CD4-positive, alpha-beta memory T cell (primary cell): ENCODE measurements at places on chromosomes 12 and 14. TPM values are rescaled to one million over a fixed set of nuclear protein-coding genes. Genes with fewer than 3 reads are reported as not detected.

SOX5 gene
- 0.29 TPM for polyA plus RNA-seq

GRCh38 chr14:53389202-53389601 lies 236.1 kb upstream of the DDHD1 start:
- DNase-seq: no peak

DNA sequence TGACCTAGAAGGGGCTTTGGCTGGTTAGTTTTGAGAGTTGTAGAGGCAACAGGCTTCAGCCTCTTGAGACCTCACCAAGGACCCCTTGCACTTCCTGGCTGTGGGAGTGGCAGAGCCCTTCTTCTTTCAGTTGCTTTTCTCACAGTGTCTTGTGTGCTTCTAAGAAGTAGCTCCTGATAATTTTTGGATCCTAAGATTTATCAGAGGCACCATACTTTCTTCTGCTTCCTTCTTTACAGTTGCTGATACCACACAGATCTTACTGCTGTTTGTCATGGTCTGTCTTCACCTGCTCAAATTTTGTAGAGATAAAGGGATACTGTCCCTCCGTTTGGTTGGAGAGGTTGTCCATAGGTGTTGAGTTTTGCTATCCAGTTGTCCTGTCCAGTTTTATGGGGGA lies 33.8 kb downstream of the VRK1 start:
- DNase-seq: no peak

GRCh38 chr12:79624378-79624777 lies 66.4 kb downstream of the PAWR start:
- no peak for DNase-seq

- DNase-seq: no peak
Measured at GRCh38 chr14:72433511-72433910, 460.4 kb downstream of the DPF3 start.

STAB2 gene
- polyA plus RNA-seq: not detected

NGB gene
- polyA plus RNA-seq: not detected

DNA sequence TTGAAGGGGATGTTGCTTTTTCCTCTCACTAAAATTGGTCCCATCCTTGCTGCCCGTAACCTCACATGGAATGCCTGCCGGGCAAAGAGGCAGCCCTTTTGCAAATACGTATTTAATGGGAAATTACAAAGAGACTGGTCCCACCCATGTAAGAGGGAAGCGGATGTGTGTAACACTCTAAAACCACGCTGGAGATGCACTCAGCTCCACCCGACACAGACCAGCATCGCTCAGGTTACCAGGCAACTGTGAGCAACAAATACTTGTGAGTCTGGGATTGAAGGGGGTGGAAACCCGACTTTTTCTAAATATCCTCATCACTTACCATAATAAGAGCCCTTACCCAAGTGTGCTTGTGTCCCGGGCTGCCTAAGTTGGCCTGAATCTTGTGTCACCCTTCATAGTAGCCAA lies 47.7 kb downstream of the ELK3 start:
- peak; percentile 94 for DNase-seq

GRCh38 chr14:87940382-87940781 lies 52.6 kb downstream of the GALC start:
- no peak for DNase-seq

GRCh38 chr12:77609016-77609415 lies 221.7 kb upstream of the NAV3 start:
- DNase-seq: no peak

DNA sequence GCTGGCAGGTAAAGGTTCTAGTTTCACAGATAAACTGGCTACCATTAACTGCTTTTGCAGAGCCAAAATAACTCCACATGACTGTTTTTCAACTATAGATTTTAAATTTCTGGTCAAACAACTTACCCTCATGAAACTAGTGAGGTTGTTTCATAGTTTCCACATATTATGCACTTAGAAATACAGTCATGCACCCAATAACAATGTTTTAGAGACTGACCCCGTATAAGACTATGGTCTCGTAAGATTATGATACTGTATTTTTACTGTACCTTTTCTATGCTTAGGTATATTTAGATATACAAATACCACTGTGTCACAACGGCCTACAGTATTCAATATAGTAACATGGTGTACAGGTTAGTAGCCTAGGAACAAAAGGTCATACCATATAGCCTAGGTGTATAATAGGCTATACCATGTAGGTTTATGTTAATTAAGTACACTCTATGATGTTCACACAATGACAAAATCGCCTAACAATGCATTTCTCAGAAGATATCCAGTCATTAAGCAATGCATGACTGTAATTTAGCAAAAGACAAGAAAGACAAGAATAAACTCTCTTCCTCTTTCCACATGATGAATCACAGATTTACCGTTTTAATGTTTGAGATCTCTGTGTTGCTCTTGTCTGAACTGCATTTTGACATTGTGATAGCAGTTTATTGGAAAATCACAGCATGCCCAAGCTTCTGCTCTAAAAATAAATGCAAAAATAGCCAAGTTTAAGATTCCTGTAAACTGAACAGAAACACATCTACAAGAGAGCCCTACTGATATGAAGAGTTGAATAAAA lies 17.1 kb downstream of the DICER1 start:
- DNase-seq: no peak

DNA sequence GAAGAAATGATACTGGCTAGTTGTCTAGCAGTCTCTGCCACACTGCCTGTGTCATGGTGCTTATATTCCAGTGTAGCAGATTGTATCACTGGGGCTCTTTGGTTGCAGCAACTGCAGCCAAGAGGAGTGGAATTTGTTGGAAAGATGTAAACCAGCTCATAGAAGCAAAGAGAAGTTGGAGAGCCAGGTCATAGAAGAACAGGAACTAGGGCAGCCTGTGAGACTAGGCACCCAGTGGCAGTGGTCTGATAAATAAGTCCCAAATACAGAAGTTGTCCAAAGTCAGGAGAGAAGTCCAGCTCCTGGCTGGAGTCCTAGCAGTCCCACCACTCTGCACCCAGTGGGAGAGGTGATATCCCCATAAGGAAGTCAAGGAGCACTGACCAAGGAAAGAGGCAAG lies 172.5 kb upstream of the ARID2 start:
- DNase-seq: no peak

UNC119B gene
- polyA plus RNA-seq: 6.9 TPM

- no peak for DNase-seq
Measured at GRCh38 chr14:99177046-99177655, 94.8 kb downstream of the BCL11B start.

DNA sequence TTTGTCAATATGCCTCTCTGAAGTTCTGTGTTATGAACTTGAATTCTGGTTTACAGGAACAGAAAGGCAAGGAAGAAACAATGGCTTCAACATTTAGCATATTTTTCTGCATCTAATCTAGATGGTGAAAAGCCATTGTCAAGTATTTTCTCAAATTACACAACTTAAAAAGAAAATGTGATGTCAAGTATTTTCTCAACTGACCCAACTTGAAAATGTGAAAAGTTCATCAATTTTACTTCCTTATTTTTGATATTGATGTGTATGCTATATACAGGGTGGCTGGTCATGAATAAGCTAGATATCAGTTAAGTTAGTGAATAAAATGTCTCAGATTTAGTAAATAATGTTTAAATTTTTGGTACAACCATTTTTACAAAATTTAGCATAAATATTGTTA lies 196.7 kb downstream of the ALX1 start:
- DNase-seq: no peak

DNA sequence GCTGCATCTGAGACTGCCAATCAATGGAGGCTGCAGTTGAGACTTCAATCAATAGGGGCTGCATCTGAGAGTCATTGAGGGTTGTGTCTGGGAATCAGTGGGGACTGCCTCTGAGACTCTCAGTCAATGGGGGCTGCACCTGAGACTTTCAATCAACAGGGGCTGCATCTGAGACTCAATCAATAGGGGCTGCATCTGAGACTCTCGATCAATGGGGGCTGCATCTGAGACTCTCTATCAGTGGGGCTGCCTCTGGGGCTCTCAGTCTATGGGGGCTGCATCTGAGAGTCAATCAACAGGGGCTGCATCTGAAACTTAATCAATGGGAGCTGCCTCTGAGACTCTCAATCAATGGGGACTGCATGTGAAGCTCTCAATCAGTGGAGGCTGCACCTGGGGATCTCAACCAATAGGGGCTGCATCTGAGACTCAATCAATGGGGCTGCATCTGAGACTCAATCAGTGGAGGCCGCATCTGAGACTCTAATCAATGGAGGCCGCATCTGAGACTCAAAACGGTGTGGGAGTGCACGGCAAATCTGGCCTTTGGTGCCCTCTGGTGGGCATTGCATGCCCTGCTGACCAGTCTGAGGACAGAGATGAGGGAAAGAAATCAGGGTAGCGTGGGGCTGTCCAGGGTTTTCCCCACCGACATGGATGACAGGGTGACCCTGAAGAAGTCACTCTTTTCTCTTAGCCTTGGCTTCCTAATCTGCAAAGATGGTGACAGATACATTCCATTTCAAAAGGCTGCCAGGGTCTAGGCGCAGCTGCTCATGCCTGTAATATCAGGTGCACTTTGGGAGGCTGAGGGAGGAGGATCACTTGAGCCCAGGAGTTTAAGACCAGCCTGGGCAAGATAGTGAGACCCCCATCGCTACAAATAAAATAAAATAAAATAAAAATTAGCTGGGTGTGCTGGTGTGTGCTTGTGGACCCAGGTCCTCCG lies 41.3 kb upstream of the EIF5 start:
- DNase-seq: peak; percentile 56

DNA sequence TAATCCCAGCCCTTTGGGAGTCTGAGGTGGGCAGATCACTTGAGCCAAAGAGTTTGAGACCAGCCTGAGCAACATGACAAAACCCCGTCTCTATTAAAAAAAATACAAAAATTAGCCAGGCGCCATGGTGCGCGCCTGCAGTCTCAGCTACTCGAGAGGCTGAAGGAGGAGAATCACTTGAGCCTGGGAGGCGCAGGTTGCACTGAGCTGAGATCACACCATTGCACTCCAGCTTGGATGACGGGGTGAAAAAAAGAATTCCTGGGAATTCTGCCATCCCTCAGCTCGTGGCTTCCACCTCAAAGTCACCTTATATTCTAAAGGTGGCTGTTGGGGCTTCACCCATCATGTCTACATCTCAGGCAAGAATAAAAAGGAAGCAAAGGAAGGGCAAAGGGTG lies 12.9 kb downstream of the BCL2L14 start:
- no peak for DNase-seq

DNA sequence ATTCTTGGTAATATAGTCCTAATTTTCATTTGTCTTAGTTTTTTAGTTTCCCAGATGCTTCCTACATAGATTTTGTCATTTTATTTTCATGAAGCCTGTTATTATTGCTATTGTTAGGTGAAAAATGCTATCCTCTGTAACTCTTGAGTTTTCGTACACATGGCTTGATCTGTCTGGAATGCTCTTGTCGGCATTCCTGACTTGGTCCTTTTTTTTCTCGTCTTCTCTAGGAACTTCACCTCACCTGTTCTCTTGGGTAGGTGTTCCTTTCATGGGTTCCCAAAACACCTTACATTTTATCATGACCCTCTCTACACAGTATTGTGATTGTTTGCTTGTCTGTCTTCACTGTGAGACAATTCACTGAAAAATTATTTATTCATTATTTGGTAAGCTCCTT lies 267.4 kb downstream of the TMTC2 start:
- no peak for DNase-seq

NUAK1 gene
- not detected for polyA plus RNA-seq

- no peak for DNase-seq
Measured at GRCh38 chr14:54211551-54212308, 185.1 kb upstream of the CDKN3 start.

GRCh38 chr14:61104358-61104757 lies 123.3 kb downstream of the SLC38A6 start:
- DNase-seq: no peak

DNA sequence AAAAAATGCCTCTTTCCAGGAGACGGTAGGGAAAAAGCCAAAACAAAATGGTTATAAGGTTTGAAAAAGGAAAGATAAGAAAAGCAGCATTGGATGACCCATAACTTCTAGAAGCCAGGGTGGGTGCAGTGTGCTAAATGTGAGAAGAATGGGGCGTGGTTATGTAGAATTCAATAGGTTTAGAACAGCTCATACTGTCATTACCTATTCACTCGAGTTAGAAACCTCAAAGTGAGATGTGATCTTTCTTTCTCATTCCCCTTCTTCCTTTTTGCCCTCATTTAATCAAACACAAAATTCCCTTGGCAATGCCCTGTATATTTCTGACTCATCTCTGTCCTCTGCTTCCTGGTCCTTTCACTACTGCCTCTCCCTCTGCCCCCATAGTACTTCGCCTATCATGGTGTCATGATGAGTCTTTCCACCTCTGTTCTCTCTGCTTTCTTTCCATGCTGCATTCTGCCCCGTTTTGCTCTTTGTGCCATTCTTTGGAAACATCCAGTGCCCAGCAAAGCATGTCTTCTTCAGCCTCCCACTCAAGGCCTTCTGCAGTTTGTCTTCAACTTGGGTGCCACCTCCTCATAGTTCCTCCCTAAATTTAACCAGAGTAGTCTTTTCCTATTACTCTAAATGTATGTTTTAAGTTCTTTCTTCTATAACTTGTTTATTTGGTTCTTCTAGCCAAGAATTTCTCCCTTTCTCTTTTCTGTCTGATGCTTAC lies 496.3 kb downstream of the NRXN3 start:
- no peak for DNase-seq

DNA sequence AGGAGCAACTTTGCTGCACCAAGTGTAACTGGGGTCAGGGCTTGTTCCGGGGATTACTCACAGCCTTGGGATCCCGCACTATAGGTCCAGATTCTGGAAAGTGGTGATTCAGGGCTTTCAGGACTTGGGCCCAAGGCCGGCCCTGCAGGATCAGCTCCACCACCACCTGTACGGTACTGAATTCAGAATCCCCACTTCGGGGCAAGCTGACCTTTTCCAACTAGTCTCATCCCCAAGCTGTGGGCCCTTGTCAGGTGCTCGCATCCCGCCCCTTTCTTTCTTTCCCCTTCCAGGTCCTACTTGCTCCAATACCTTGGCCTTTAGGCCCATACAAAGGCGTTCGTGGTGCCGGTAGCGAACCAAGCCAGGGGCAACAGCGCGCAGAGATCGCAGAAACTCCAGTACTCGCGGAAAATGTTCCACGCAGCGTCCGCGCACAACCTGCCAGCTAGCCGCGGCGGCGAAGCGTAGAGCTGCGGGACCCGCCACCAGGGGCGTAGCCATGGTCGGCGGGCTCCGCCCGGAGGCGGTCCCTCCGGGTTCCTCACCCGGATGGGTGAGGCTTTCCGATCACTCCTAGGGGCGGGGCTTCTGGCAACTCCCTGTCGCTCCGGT lies 487 bp downstream of the TINF2 start:
- DNase-seq: peak; percentile 96

DPF3 gene
- polyA plus RNA-seq: 0.25 TPM
